ENCODE measurements at places on chromosomes 3 and 15. TPM values are rescaled to one million over a fixed set of nuclear protein-coding genes. Genes with fewer than 3 reads are reported as not detected.

GRCh38 chr15:50627351-50628055, 59.1 kb downstream of the TRPM7 start:
- H3K36me3 ChIP-seq = peaks cover 15% of the 10 kb centered on the region
- H3K27ac ChIP-seq = peak overlapping the region; percentile 0
- peaks cover 3% of the 10 kb centered on the region for H3K4me1 ChIP-seq
- H3K27me3 ChIP-seq = no peaks in the 10 kb centered on the region
- no peak overlapping the region for H3K4me3 ChIP-seq

The TMEM40 gene
- not detected for total RNA-seq

- no peak overlapping the region for H3K27ac ChIP-seq
- no peaks in the 10 kb centered on the region for H3K36me3 ChIP-seq
- H3K27me3 ChIP-seq = no peaks in the 10 kb centered on the region
- no peak for DNase-seq
- H3K4me3 ChIP-seq = no peak overlapping the region
Measured at GRCh38 chr3:105539897-105540296, 173.2 kb downstream of the ALCAM start.

DNA sequence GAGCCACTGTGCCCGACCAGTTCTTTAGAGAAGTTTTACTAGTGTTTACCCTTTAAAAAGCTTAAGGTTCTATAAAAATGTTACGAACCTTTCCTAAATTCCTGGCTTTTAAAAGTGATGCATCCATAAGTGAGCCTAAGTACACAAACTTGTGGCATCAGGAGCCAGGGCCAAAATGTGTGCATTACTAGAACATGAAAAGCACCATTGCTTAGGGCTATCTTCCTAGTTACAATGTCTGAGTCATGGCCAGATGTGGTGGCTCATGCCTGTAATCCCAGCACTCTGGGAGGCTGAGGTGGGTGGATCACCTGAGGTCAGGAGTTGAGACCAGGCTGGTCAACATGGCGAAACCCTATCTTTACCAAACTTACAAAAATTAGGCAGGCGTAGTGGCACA, 39.9 kb downstream of the LEO1 start:
- no peaks in the 10 kb centered on the region for H3K27me3 ChIP-seq
- peaks cover 5% of the 10 kb centered on the region for H3K36me3 ChIP-seq
- peaks cover 9% of the 10 kb centered on the region for H3K4me1 ChIP-seq

DNA sequence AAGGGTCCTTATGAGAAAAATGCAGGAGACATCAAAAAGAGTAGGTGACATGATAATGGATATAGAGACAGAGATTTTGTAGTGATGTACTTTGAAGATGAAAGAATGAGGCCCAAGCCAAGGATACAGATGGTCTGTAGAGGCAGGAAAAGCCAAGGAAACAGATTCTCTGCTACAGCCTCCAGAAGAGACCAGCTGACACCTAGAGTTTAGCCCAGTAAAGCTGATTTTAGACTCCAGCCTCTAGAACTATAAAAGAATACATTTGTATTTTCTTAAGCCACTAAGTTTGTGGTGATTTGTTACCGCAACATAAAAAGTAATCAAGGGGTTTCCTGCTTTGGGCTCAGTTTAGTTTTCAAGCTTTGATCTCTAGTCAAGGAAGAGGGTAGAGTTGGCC, 64.8 kb downstream of the STRIT1 start:
- no peak overlapping the region for H3K27ac ChIP-seq
- H3K36me3 ChIP-seq = no peaks in the 10 kb centered on the region
- no peak for DNase-seq

GRCh38 chr3:130732501-130732900, 14.1 kb downstream of the PIK3R4 start:
- no peak overlapping the region for H3K27ac ChIP-seq
- H3K4me1 ChIP-seq = peaks cover 5% of the 10 kb centered on the region
- H3K27me3 ChIP-seq = no peaks in the 10 kb centered on the region
- H3K36me3 ChIP-seq = no peaks in the 10 kb centered on the region

The WDR93 gene
- total RNA-seq = not detected

DNA sequence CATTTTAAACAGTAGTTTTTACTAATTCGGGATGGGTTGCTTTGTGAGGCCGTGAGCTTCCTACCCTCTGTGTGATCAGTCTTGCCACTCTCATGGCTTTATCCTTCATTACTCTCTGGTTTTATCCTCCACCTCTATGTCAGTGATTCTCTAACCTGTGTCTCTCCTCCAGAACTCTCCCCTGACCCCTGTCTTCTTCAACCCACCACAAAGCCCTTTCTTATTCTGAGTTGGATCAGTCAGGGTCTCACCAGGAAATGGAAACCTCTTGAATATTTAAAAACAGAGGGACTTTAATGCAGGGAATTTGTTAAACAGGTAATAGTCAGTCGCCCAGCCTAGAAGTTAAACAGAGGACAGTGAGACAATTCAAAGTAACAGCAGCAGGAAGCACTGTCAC, 64.2 kb upstream of the ADPGK start:
- H3K27me3 ChIP-seq = peaks cover 43% of the 10 kb centered on the region
- H3K4me1 ChIP-seq = peaks cover 4% of the 10 kb centered on the region
- H3K4me3 ChIP-seq = no peak overlapping the region
- H3K36me3 ChIP-seq = peaks cover 6% of the 10 kb centered on the region
- no peak for DNase-seq
- H3K27ac ChIP-seq = no peak overlapping the region

GRCh38 chr3:72977060-72977808, 19.4 kb upstream of the PPP4R2 start:
- H3K4me3 ChIP-seq = peak overlapping the region; percentile 55
- H3K27ac ChIP-seq = peak overlapping the region; percentile 93
- no peaks in the 10 kb centered on the region for H3K36me3 ChIP-seq

The SLC24A5 gene
- not detected for total RNA-seq

DNA sequence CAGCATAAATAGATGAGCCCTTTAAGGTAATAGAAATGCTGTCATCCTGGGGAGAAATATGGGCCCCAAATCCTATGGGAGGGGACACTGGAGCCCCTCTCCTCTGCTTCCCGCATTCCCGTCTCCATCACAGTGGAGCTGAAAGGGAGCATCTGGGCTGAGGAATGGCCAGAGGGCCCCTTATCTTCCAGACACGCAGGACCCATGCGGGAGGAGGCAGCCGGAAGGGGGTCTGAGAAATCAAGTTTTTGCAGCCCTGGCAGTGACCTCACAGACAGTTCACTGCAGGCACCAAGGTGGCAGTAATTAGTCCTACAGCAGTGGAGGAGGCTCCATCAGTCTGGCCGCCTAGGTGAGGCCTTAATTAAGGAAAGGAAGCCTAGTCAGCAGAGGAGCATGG, 80.2 kb downstream of the RAB11A start:
- H3K4me3 ChIP-seq = no peak overlapping the region
- peaks cover 4% of the 10 kb centered on the region for H3K27me3 ChIP-seq
- H3K27ac ChIP-seq = no peak overlapping the region
- no peaks in the 10 kb centered on the region for H3K36me3 ChIP-seq

The MYL3 gene
- not detected for total RNA-seq

The GABRR3 gene
- total RNA-seq = not detected

GRCh38 chr3:172622156-172622555, 88.7 kb downstream of the NCEH1 start:
- no peaks in the 10 kb centered on the region for H3K36me3 ChIP-seq
- no peaks in the 10 kb centered on the region for H3K27me3 ChIP-seq
- no peak for DNase-seq
- no peak overlapping the region for H3K27ac ChIP-seq
- peak overlapping the region; percentile 17 for H3K4me3 ChIP-seq
- H3K4me1 ChIP-seq = peaks cover 10% of the 10 kb centered on the region

GRCh38 chr3:150365132-150365604, 42.9 kb upstream of the TSC22D2 start:
- H3K4me1 ChIP-seq = no peaks in the 10 kb centered on the region
- H3K4me3 ChIP-seq = no peak overlapping the region
- H3K27ac ChIP-seq = no peak overlapping the region
- DNase-seq = no peak

The INSYN1 gene
- not detected for total RNA-seq

GRCh38 chr3:112561484-112561733, 353 bp downstream of the ATG3 start:
- DNase-seq = no peak
- peaks cover 2% of the 10 kb centered on the region for H3K36me3 ChIP-seq
- H3K4me3 ChIP-seq = peak overlapping the region; percentile 90
- peak overlapping the region; percentile 91 for H3K27ac ChIP-seq
- peaks cover 36% of the 10 kb centered on the region for H3K4me1 ChIP-seq

DNA sequence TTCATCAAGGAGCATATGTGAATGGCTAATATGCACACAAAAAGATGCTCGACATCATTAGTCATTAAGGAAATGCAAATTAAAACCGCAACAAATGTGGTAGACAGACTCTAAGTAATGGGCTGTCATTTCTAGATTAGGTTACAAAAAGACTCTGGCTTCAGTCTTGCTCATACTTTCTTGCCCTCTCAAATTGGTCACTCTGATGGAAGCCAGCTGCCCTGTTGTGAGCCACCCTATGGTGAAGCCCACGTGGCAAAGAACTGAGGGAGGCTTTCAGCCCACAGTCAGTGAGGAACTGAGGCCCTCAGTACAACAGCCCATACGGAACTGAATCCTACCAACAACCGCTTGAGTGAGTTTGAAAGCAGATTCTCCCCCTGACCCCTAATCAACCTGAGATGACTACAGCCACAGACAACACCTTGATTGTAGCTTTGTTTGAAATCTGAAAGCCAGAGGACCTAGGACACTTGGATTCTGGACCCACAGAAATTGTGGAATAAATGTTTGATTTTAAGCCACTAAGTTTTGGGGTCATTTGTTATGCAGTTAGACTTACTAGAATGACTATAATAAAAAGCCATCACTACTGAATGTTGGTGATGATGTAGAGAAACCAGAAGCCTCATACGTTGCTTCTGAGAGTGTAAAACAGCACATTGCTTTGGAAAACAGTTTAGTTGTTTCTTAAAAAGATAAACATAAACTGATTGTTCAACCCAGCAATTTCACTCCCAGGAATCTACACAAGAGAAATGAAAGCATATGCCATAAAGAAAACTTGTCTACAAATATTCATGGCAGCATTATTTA, 45.7 kb downstream of the EHHADH start:
- H3K36me3 ChIP-seq = no peaks in the 10 kb centered on the region
- H3K27me3 ChIP-seq = no peaks in the 10 kb centered on the region
- H3K27ac ChIP-seq = no peak overlapping the region
- no peak for DNase-seq
- H3K4me3 ChIP-seq = peak overlapping the region; percentile 14

- DNase-seq = peak; percentile 71
- H3K27me3 ChIP-seq = peaks cover 30% of the 10 kb centered on the region
- peaks cover 42% of the 10 kb centered on the region for H3K4me1 ChIP-seq
- peaks cover 5% of the 10 kb centered on the region for H3K36me3 ChIP-seq
- H3K4me3 ChIP-seq = peak overlapping the region; percentile 50
Measured at GRCh38 chr3:126908752-126909275, 74.1 kb upstream of the PLXNA1 start.

GRCh38 chr3:35780800-35781199, 141.5 kb downstream of the ARPP21 start:
- H3K27ac ChIP-seq = no peak overlapping the region
- no peak for DNase-seq
- H3K4me1 ChIP-seq = no peaks in the 10 kb centered on the region
- no peaks in the 10 kb centered on the region for H3K36me3 ChIP-seq
- no peaks in the 10 kb centered on the region for H3K27me3 ChIP-seq

GRCh38 chr3:155500194-155500818, 206.8 kb upstream of the STRIT1 start:
- H3K36me3 ChIP-seq = no peaks in the 10 kb centered on the region
- H3K4me3 ChIP-seq = no peak overlapping the region

The P2RY14 gene
- 2.1 TPM for total RNA-seq

DNA sequence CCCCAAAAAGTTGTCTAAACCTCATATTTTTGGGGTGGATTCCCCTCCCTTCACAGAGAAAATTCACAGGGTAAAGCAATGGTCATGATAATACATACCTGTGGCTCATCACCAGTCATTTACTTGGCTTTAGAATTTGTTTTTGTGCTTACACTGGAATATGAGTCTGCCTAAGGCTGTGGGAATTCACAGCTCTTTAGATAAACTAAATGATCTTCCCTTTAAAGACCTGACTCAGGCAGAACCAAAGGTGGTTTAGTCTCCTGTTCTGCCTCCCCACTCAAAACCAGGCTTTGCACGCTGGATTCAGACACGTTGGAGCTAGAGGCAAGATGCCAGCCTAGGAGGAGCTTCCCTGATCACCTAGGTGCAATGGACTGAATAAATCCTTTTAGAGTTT, 40.3 kb upstream of the BNC1 start:
- no peaks in the 10 kb centered on the region for H3K36me3 ChIP-seq
- DNase-seq = no peak
- no peaks in the 10 kb centered on the region for H3K4me1 ChIP-seq

DNA sequence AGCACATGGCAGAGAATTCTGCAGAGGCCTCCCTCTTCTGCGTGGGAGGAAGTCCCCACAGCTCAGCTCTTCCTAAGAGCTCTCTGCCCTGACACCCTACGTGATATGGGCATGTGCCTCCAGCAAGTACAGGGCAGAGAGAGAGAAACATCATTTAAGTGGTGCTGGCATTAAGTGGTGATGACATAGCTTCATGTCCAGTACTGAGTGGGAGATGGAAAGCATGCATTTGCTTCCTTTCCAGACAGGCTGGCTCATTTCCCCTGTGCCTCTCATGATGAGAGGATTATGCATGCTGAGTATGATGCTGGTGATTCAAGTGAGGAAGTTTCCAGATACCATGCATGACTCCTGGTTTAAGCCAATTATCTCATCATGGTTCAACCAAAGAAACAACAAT, 26.9 kb downstream of the BFSP2 start:
- H3K4me3 ChIP-seq = no peak overlapping the region
- H3K27ac ChIP-seq = no peak overlapping the region

The CCDC9B gene
- 0.29 TPM for total RNA-seq

The NT5DC2 gene
- 59.7 TPM for total RNA-seq

DNA sequence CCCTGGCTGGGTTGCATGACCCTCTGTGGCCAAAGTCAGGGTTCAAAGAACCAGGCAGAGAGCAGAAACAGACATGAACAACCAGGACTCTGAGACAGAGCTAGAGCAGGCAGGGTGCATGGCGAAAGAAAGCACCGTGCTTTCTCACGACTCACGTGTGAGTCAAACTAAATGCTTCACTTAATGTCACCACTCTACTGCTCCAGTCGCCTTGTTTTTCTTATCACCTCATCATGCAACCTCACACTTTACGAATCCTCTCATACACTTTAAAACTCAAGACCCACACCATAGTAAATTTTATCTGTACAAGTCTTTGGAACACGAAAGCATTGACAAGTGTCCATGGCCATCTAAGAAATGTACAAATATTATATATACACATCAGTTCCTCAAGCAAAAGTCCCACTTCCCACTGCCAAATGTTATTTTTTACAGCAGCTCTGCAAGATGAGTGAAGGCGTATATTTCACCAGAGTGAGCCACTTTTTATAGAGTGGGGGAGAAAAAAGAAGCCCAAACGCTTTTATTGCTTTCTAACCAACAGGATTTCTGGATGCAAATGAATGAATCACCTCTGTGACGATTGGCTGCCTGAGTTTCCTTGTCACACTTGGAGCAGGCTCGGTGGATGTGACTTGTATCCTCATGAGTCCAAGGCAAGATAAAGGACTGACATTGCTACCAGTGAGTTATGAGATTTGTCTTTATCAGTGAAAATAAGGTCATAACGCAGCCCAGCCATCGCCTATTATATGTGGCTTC, 16.0 kb upstream of the MEGF11 start:
- H3K4me1 ChIP-seq = no peaks in the 10 kb centered on the region
- H3K27ac ChIP-seq = no peak overlapping the region
- no peaks in the 10 kb centered on the region for H3K36me3 ChIP-seq
- DNase-seq = no peak
- no peak overlapping the region for H3K4me3 ChIP-seq
